Ammon's horn (tissue), 1 donor: ENCODE measurements at places on chromosomes 2 and 18.
A peak's percentile ranks its signal among the peaks of the same experiment; 100 is the strongest.

- no peak for DNase-seq
These were observed 284.0 kb upstream of the CWC22 start for GRCh38 chr2:180291060-180291459.

DNA sequence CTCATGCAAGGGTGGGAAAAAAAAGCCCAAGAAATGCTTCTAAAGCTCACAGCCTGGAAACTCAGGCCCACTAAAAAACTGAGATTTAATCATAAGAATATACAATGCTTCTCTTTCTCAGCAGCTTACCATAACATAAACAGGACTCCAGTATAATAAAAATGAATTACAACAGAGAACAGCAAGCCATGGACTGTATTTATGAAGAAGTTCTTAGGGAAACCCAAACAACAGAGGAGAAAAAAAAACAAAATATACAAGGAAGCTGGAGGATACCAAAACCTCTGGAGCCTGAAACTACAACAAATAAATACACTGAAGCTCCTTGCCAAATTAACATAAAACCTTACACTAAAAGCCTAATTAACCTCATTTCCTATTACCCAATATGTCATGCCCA lies 187.8 kb downstream of the RDH14 start:
- DNase-seq, result no peak

DNA sequence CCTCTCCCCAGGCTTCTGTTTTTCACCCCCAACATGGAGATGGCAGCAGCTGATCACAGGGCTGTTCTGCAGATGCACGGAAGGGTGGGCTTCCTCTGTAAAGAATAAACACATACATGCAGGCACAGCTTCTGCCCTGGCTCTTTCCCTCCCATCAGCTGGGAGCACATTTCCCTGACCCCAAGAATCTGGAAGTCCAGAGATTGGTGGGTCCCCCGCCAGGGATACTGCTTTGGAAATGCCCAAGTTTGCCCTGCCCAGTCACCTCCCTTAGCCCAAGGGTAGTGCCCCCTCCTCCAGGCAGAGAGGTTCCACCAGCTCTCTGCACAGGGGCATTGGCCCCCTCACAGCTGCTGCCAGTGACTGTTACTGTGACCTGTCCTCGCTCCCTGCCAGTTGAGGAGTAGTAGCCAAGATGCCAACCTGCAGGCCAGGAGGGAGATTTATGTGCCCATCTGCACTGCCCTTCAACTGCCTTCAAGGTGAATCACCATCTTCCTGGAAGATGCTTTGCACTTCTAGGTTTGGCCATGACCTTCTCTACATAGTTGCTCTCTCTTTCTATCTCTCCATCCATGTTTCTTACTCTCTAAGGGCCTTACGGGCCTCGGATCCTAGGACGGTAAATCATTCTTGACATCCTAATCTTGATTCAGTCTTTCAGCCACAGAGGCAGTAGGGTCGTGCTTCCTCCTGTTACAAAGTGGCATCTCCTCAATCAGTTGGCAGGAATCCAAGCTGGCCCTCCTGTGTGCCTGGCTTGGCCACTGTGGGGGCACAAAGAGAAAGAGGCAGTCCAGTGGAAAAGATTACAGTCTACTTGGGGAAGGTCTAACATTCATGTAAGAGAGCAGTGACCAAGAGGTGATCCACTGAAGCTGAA lies 121.8 kb downstream of the CTIF start:
- DNase-seq, result no peak

GRCh38 chr2:158138255-158138654 lies 36.6 kb downstream of the UPP2 start:
- peak; percentile 20 for DNase-seq

- no peak for DNase-seq
These were observed 415.5 kb downstream of the CBLN2 start for GRCh38 chr18:72128649-72129048.

- DNase-seq, result no peak
These were observed 32.3 kb downstream of the TMEM18 start for GRCh38 chr2:644871-645270.

DNA sequence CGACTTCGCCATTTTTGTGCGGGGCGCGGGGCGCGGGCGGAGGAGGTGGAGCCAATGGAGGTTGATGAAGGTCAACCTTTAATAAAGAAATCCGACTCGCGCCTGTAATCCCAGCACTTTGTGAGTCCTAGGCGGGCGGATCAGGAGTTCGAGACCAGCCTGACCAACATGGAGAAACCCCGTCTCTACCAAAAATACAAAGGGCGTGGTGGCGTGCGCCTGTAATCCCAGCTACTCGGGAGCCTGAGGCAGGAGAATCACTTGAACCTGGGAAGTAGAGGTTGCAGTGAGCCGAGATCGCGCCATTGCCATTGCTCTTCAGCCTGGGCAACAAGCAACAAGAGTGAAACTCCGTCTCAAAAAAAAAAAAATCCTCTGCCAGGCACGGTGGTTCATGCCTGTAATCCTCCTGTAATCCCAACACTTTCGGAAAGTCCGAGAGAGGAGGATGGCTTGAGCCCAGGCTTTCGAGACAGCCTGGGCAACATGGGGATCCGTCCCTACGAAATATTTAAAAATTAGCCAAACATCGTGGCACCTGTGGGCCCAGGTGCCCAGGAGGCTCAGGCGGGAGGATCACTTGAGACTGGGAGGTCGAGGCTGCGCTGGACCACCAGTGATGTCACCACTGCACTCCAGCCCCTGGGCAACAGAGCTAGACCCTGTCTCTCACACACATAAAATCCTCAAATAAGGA lies 493 bp upstream of the PREB start:
- peak; percentile 93 for DNase-seq

DNA sequence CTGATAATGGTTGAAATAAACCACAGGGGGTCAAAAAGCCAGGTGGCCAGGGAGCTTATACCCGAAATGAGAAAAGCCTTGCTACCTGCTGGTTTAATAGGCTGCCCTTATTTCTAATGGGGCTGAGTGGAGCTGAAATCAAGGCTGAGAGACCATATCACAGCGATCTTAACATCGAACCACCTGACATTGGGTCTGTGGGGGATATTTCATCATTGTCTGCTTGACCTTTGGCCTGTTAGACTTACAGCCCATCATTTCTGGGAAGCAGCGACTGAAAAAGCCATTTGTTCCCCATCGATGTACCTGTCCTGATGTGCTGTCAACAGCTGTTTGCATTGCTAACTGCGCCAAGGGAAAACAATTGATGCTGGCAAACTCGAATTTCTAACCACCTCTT lies 199.7 kb upstream of the SLC14A2 start:
- no peak for DNase-seq

DNA sequence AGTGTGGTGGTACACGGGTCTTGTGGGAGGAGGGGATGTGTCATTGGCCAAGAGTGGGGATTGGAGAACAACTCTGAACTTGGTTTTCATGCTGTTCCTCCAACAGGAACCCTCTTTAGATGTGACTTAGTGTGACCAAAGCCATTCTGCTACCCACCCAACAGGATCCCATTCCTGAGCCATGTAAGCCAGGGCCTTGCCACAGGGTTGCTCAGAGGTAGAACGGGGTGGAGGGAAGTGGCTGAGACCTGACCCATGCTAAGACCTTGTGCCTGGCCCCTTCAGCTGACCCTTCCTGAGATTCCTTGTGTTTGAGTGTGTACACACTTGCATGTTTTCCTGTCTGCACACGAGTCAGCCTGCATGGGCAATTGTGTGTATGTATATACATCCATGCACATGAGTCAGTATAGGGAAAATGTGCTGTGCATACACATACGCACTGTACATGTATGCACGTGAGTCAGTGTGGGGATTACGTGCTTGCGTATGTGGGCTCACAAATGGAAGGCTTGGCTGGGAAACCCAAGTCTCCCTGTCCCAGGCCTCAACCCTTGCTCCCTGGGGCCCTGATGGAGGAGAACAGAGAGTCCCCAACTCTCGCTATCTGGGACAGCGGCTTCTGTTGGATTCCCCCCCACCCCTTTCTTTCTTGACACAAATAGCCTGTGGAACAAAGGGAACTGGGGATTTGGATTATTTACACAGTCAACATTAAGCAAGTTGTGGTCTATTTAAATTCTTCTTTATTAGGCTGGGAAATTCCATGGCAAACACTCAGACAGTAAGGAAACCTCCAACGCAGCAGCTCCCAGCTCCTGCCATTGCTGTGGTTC lies 339.8 kb downstream of the DYSF start:
- no peak for DNase-seq

GRCh38 chr2:236512902-236513435 lies 56.7 kb upstream of the ACKR3 start:
- DNase-seq, result peak; percentile 53

- no peak for DNase-seq
These were observed 16.1 kb downstream of the ACOXL start for GRCh38 chr2:110748489-110748867.

GRCh38 chr2:49225126-49225525 lies 70.8 kb upstream of the FSHR start:
- DNase-seq, result no peak

DNA sequence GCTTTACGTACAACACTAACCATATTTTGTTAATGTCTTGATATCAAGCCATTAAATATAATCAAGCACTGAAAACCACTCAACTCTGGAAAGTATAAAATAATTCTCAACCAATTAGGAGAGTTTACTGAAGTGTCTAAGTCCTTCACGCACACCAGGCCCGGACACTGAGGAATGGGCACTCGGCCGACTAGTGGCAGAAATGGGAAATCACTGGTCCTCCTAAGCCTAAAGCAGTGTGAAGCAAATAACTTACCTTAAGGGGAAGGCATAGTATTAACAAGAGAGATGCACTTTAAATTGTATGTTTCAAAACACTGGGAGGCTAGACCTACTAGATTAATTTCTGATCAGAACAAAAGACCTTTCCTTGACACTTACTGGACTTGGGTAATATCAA lies 45.7 kb downstream of the FAM210A start:
- DNase-seq, result peak; percentile 33

DNA sequence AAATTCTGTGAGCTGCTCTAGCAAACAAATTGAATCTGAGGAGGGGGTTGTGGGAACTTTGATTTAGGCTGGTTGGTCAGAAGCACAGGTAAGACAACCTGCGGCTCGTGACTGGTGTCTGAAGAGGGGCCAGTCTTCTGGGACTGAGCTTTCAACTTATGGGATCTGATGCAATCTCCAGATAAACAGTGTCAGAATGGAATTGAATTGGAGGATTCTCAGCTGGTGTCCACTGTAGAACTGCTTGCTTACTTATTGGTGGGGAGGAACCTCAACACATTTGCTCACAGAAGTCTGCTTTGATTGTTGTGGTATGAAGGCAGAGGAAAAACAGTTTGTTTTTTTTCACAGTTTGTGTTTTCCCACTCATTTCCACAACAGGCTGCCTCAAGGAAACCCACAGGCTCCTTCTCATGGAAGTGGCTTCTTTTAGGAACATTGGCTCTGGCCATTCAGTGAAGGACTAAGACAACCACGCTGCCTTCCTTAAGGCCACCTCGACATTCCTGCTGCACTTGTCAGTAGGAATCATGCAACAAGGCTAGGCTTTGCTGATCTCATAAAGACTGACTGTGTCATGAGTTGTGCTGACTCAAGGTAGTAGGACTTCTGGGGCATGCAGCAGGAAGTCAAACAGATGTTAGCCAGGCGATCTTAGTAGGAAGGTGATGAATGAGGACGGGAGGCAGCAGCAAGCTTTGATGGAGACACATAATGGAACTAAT lies 104.7 kb downstream of the TSN start:
- DNase-seq, result no peak

GRCh38 chr2:100895402-100895801 lies 75.5 kb downstream of the NPAS2 start:
- DNase-seq, result peak; percentile 79

GRCh38 chr2:23065936-23066335 lies 319.0 kb upstream of the KLHL29 start:
- DNase-seq, result no peak

DNA sequence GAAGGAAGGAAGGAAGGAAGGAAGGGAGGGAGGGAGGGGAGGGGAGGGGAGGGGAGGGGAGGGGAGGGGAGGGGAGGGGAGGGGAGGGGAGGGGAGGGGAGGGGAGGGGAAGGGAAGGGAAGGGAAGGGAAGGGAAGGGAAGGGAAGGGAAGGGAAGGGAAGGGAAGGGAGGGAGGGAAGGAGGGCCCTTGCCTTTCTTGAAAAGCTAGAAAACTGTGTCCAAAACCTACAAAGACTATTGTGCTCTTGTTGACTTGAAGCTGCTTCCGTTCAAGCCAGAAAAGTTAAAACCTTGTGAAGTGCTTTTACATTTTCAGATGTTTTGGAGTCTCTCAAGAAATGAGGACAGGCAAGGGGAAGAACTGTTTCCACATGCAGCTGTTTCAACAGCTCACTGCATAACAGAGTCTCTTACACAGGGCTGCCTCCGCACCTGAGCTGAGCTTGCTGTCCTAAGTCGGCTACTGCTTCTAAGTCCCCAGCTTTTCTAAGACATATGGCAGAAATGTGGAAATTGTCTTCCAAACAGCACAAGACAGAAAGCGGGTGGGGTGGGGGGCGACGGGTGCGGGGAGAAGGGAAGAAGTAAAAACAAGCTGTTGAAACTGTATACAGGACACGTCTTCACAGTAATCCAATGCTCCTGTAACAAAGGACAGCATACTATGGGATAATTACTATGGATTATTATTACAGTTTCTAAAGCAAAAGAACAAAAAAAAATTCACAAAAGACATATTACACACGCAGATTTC lies 46.1 kb downstream of the BCL11A start:
- DNase-seq, result no peak

- DNase-seq, result no peak
These were observed at the start of gene CNGA3 for GRCh38 chr2:98346311-98347236. CNGA3 (plus strand) TSS chr2:98346456; CDS start chr2:98369976, 23,520 bp downstream.

DNA sequence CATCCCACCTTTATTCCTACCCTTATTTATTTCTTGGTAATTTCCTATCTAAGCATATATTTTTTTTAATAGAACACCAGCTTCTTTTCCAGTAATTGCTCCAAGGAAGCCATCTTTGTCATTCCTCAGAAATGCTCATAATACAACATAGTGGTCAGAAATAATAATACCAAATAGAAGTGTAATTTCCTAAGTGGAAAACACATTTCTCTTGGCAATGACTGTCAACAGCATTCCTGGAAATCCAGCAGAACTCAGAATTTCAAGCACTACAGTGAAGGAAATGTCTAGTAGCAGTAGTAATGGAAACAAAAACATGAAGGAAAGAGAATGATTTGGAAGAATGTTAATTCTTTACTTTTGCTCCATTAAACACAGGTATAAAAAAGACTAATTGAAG lies 56.6 kb downstream of the GDF7 start:
- no peak for DNase-seq
